Activated T-helper 17 cell treated with anti-CD3 and anti-CD28 coated beads, Interleukin-2, amount 50 U/mL, for 72 hours (primary cell): ENCODE measurements at places on chromosomes 12 and 14. TPM values are rescaled to one million over a fixed set of nuclear protein-coding genes. Genes with fewer than 3 reads are reported as not detected.

The CHPT1 gene
- total RNA-seq, result 16.0 TPM

- no peaks in the 10 kb centered on the region for H3K27me3 ChIP-seq
- peaks cover 47% of the 10 kb centered on the region for H3K4me1 ChIP-seq
- peak overlapping the region; percentile 10 for H3K4me3 ChIP-seq
- peak; percentile 79 for ATAC-seq
- peak overlapping the region; percentile 3 for H3K27ac ChIP-seq
- H3K36me3 ChIP-seq, result no peaks in the 10 kb centered on the region
Observed at GRCh38 chr14:69129264-69129880, 23.5 kb downstream of the DCAF5 start.

DNA sequence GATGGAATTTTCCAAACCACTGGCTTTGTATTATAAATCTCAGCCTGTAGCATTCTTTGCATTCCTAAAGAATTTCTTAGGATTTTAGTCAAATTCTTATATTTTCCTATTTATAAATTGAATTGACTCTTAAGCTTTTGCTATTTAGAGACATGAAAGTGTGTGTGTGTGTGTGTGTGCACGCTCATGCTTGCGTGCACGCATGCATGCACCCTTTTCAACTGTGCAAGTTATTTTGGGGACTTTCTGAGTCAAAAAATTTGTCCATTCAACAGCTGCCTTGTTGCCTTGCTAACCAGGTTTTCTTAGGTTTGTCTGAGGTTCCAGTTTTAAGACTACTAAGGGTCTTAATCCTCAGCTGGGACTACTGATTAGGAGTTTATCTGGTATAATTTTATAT, 42.6 kb downstream of the GPATCH2L start:
- H3K4me3 ChIP-seq, result no peak overlapping the region
- no peaks in the 10 kb centered on the region for H3K4me1 ChIP-seq
- no peaks in the 10 kb centered on the region for H3K27me3 ChIP-seq
- no peak overlapping the region for H3K27ac ChIP-seq

DNA sequence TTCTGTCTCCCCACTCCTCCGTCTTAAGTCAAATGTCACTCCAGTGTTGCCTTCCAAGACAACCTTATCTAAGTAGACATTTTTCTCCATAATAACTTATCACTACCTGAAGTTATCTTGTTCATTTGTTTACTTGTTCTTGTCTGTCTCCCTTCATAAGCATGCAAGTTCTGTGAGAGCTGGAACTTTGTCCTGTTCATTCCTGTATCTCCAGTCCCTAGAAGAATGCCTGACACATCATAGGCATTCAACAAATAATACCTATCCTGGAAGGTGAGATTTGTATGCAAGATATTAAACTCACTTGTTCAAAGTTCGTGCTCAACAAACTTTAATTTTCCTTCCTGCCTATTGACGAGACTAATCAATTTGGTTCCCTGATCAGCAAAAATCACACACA, 5.7 kb upstream of the MIA2 start:
- H3K4me3 ChIP-seq, result peak overlapping the region; percentile 83
- no peaks in the 10 kb centered on the region for H3K36me3 ChIP-seq
- no peak for ATAC-seq
- peaks cover 29% of the 10 kb centered on the region for H3K4me1 ChIP-seq
- H3K27me3 ChIP-seq, result no peaks in the 10 kb centered on the region
- peak overlapping the region; percentile 97 for H3K27ac ChIP-seq

DNA sequence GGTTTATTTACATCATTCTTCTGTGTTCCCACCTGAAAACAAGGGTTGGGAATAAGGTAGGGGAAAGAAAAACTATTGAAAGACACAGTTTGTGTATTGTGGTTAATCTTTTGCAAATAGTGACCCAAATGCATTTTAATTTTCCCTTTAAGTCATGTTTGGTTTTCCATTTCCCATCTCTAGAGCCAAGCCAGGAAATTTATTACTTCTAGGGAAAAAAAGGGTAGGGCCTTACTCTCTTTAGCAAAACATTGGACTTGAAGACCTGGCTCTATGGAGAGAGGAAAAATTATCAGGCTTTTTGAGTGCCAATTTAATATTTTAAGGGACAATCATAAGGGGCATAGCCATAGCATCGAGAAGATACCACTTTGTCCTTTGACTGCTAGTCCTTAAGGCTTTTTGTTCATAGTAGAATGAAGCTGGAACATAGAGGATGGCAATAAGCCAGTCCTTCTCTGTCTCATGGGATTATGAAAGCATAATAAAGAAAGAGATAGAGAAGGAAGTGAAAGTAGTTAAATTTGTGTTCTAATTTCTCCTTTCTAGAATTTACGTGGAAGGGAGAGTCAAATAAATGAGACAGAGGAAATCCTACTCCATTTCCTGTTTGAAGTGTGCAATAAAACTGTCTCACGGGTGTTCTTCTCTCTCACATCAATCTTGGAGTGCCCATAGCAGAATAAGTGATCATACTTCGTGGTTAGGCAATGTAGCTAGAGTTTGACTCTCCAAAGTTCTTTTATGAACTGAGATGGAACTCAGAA, 50.9 kb upstream of the PPFIA2 start:
- no peaks in the 10 kb centered on the region for H3K36me3 ChIP-seq
- no peak overlapping the region for H3K27ac ChIP-seq
- H3K27me3 ChIP-seq, result peaks cover 9% of the 10 kb centered on the region

The SLCO1A2 gene
- total RNA-seq, result not detected

- no peak overlapping the region for H3K4me3 ChIP-seq
- H3K27ac ChIP-seq, result no peak overlapping the region
- no peaks in the 10 kb centered on the region for H3K4me1 ChIP-seq
Observed at GRCh38 chr14:53828820-53829219, 127.8 kb downstream of the BMP4 start.

The BICDL1 gene
- 91.6 TPM for total RNA-seq

GRCh38 chr12:14249368-14249767, 116.1 kb upstream of the ATF7IP start:
- H3K27ac ChIP-seq, result no peak overlapping the region
- H3K36me3 ChIP-seq, result no peaks in the 10 kb centered on the region
- no peak for ATAC-seq
- H3K4me3 ChIP-seq, result no peak overlapping the region
- H3K27me3 ChIP-seq, result no peaks in the 10 kb centered on the region
- peaks cover 6% of the 10 kb centered on the region for H3K4me1 ChIP-seq

GRCh38 chr14:65961004-65961403, 525.2 kb upstream of the CCDC196 start:
- peaks cover 15% of the 10 kb centered on the region for H3K4me1 ChIP-seq
- H3K4me3 ChIP-seq, result no peak overlapping the region
- H3K27ac ChIP-seq, result no peak overlapping the region
- ATAC-seq, result peak; percentile 95

The SIX6 gene
- not detected for total RNA-seq
